ENCODE measurements at places on chromosomes 6 and 20. TPM values are rescaled to one million over a fixed set of nuclear protein-coding genes. Genes with fewer than 3 reads are reported as not detected.
A peak's percentile ranks its signal among the peaks of the same experiment; 100 is the strongest.

The HLA-DRA gene
- 174 TPM for total RNA-seq

The RAB32 gene
- total RNA-seq, result 33.2 TPM

The CLDN20 gene
- total RNA-seq, result not detected

The PTPRA gene
- total RNA-seq, result 65.2 TPM

The SRMS gene
- total RNA-seq, result not detected

The TCF15 gene
- 7.0 TPM for total RNA-seq

The BCAS1 gene
- total RNA-seq, result 0.51 TPM

The C6orf58 gene
- total RNA-seq, result not detected

The CALHM4 gene
- total RNA-seq, result not detected

GRCh38 chr20:52410182-52410647 is 218.6 kb upstream of the ZFP64 start:
- no peak for DNase-seq

DNA sequence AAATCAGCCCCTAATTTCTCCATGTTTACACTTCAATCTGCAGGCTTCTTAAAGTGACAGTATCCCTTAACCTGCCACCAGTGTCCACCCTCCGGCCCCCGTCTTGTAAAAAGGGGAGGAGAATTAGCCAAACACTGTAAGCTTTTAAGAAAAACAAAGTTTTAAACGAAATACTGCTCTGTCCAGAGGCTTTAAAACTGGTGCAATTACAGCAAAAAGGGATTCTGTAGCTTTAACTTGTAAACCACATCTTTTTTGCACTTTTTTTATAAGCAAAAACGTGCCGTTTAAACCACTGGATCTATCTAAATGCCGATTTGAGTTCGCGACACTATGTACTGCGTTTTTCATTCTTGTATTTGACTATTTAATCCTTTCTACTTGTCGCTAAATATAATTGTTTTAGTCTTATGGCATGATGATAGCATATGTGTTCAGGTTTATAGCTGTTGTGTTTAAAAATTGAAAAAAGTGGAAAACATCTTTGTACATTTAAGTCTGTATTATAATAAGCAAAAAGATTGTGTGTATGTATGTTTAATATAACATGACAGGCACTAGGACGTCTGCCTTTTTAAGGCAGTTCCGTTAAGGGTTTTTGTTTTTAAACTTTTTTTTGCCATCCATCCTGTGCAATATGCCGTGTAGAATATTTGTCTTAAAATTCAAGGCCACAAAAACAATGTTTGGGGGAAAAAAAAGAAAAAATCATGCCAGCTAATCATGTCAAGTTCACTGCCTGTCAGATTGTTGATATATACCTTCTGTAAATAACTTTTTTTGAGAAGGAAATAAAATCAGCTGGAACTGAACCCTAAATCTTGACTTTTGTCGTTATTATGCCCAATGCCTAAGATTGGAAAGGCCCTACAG is 4.5 kb downstream of the SOX4 start:
- no peak for DNase-seq

GRCh38 chr20:36202891-36203338 is 33.4 kb upstream of the AAR2 start:
- DNase-seq, result no peak

DNA sequence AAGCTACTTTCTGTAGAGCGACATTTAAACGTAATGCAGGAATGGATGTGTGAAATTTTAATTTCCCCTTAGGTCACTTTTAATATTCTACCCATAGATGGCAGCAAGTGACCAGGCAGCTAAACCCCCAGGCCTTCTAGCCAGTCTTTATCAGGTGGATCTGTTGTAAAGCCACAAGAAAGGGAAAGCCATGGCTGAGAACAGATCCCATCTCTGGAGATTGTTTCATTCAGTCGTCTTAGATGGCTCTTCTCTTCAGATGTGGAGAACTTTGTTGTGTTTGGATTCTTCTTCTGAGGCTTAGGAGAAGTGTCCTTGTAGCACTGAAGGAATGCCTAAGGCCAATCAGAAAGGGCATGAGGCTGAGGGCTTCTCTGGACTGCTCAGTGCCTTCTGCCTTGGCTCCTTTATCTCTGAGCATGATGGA is 15.8 kb upstream of the RNF182 start:
- DNase-seq, result no peak

- DNase-seq, result no peak
These were observed 1024.0 kb downstream of the GRIK2 start for GRCh38 chr6:102417368-102417998.

- no peak for DNase-seq
These were observed 430.2 kb downstream of the UTRN start for GRCh38 chr6:144715344-144715743.

DNA sequence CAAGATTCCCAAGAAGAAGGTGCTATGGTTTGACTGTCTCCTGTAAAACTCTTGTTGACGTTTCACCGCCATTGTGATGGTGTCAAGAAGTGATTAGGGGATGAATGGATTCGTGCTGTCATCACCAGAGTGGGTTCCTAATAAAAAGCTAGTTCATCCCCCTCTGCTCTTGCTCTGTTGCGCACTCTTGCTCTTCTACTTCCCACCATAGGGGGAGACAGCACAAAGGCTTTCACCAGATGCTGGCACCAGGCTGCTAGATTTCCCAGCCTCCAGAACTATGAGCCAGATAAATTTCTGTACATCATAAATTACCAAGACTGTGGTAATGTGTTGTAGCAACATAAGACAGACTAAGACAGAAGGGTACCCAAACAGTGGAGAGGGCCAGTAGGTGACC is 21.6 kb upstream of the CCDC28A start:
- DNase-seq, result no peak

- DNase-seq, result no peak
These were observed 9.2 kb downstream of the BHLHE23 start for GRCh38 chr20:62997417-62998035.

DNA sequence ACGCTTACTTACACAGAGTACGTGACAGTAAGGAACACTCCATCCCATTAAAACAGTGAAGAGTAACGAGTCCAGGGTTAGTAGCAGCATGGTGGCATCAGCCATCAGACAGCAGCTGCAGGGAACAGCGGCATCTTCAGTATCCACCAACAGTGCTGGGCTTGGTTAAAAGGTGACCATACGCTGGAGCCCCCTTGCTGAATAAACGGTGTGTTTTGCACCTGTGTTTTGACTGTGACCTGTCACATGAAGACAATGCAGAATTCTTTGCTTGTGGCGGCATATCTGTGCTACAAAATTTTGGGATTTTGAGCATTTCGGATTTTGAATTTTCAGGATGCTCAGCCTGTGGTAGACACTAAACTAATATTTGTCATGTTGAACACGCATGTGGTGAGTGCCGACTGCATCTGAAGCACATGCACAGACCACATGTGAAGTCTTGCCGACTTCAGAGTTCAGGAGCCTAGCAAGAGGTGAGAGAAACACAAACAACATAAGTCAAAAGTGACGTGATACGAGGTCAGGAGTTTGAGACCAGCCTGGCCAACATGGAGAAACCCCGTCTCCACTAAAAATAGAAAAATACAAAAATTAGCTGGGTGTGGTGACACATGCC is 69.3 kb upstream of the FRMD1 start:
- DNase-seq, result no peak

- no peak for DNase-seq
These were observed 13.8 kb downstream of the UBE2V1 start for GRCh38 chr20:50099113-50099512.

- DNase-seq, result no peak
These were observed 35.1 kb downstream of the EYS start for GRCh38 chr6:65671922-65672321.

- no peak for DNase-seq
These were observed 24.5 kb downstream of the CLIC5 start for GRCh38 chr6:45991189-45991588.

- DNase-seq, result no peak
These were observed 138.5 kb upstream of the SOX4 start for GRCh38 chr6:21455071-21455470.

DNA sequence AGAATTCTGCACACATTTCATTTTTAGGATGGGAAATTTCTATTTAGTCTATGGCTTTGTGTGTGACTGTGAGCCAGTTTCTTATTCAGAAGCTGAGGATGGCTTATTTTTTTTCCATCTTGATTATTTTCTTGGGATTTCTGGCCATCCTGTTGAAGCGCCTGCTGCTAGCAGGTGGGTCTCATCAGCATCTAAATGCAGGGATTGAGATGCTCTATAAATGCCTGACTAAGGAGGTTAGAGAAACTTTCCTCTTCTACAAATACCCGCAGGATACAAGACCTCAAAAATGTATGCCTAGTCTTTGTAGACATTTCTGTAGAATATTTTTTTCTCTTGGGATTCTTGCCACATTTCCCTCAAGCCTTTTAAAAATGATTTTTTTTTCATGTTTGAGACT is 138.0 kb upstream of the CCN2 start:
- no peak for DNase-seq

GRCh38 chr6:38774929-38775707 is 60.0 kb downstream of the DNAH8 start:
- no peak for DNase-seq

DNA sequence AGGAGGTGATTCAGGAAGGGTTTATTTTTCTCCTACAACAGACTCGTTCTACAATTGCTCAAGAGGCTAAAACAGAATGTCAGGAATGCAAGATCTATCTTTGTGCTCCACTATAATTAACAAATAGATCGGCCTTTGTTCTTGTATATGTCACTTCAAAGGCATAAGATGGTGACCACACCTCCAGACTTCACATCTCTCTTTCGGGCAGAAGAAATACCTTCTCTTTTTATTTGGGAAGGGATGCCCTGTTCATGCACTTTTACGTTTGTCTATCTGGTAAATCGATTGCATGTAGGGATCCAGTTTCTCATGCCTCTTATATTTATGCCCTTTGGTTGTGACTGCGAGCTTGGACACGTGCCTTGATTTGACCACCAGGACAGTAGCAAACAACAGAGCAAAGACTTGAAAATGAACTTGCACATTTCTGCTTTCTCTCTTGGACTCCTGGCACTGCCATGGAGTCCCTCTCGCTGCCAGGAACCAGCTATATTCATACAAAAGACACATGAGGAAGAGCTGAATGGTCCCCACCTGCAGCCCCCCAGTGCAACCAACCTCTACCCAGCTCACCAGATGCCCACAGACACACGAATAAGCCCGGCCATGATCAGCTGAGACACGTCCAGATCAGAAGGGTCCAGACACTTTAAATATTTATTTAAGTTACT is 219.8 kb upstream of the STXBP5 start:
- no peak for DNase-seq

- no peak for DNase-seq
These were observed 26.7 kb upstream of the SRC start for GRCh38 chr20:37319151-37319671.

DNA sequence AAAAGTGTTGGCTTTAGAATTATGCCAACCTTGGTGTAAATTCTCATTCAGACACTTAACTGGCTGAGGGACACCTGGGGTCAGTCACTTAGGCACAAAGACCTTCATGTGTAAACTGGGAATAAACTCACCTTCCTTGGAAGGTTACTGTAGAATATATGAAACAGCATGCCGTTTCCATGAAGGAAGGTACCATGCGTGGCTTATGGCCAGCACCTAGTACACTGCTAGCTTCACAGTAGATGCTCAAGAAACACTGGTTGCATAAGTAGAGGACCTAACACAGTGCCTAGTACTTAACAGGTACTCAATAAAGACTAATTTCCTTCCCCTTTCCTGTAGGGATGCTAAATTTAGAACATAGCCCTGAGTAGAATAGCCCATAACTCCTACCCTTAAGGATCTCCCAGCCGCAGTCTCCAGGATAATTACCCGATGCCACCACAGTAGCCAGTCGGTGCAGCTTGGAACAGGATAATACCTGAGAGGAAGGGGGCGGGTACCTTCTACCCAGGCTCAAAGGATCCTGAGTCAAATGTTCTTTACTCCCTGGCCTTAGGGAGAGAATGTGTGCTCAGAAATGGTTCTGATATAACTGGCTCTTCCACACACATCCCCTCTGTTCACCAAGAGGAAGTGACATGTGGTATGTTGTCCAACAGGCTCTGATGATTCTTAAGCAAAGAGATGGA is 3.6 kb downstream of the BCL2L1 start:
- DNase-seq, result peak; percentile 20

DNA sequence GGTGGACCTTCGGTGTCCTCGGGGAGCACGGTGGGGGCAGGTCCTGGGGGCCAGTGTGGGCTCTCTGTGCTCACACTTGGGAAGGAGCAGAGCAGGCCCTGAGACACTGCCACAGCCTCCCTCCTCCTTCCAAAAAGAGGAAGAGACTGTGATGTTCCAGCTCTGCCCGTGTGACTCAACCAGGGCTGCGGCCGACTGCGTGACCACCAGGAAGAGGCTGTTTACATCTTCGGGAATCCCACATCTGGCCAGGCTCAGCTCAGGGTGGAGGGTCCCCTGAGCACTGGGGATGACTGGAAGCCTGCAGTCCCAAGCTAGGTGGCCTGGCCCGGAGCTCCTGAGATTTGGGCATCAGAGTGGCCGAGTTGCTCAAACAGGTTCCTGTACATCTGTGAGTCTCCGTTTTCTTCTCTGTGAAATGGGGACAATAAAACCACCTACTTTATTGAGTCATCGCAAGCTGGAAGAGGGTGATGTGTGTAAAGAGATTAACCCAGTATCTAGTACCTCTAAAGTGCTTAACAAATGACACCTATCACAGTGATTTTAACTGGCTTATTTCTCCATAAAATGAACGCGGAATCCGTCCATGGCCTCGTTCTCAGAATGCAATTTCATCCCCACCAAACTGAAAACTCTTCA is 242.1 kb downstream of the DLL1 start:
- peak; percentile 89 for DNase-seq

DNA sequence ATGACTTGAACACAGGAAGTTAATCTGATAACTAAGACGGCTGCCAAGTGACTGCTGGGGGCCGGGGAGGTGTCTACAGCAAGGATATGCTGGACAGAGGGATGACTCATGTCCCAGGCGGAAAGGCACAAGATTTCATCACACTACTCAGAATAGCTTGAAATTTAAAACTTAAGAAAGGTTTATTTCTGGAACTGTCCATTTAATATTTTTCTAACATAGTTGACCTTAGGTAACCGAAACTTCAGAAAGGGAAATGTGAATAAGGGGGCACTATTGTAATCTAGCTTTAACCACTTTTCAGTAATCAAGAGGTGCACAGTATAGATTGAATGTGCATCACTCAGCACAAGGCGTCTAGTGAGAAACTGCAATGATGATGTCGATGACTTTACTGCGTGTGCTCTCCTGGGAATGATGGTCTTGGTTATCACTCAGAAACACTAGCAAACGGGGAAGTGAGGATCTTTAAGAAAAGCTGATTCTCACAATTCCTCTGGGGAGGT is 171.5 kb downstream of the QKI start:
- no peak for DNase-seq

GRCh38 chr20:2507875-2508630 is 662 bp downstream of the ZNF343 start:
- no peak for DNase-seq

DNA sequence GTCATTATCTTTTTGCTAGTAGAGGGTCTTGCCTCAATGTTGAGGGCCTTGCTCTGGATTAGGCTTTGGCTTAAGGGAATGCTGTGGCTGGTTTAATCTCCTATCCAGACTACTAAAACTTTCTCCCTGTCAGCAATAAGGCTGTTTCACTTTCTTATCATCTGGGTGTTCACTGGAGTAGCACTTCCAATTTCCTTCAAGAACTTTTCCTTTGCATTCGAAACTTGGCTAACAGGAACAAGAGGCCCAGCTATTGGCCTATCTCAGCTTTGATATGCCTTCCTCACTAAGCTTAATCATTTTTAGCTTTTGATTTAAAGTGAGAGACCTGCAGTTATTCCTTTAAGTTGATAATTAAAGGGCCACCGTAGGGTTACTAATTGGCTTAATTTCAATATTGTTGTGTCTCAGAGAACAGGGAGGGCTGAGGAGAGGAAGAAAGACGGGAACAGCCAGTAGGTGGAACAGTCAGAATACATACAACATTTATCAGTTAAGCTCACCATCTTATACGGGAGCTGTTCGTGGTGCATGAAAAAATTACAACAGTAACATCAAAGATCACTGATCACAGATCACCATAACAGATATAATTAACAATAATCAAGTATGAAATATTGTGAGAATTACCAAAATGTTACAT is 186.7 kb downstream of the PTPRK start:
- DNase-seq, result no peak

Measured in mesenteric fat pad (tissue), 1 donor.